ENCODE measurements at places on chromosomes 4 and X.

DNA sequence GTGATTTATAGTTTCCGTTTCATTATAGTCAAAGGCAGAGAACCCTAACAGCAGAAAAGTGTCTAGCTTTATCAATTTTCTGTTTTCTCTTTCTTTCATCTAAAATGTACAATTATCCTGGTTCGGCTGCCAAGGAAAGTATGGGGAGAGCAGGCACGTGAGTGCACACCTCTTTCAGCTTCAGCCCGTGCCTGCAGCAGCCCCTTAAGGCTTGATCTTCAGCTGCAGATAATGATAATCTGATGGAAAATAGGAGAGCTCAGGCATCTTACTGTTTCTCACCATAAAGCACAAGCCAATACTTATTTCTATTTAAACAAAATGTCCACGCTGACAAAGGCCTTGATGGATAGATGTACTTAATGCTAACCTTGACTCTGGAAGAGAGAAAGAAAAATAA lies 334.4 kb downstream of the UNC5C start:
- no peak for DNase-seq

GRCh38 chr4:164753873-164754488 lies at the start of gene SMIM31:
TSS of gene SMIM31 (plus strand) at chr4:164754131. CDS start at chr4:164770444, 16,313 bp downstream.
- no peak for DNase-seq

DNA sequence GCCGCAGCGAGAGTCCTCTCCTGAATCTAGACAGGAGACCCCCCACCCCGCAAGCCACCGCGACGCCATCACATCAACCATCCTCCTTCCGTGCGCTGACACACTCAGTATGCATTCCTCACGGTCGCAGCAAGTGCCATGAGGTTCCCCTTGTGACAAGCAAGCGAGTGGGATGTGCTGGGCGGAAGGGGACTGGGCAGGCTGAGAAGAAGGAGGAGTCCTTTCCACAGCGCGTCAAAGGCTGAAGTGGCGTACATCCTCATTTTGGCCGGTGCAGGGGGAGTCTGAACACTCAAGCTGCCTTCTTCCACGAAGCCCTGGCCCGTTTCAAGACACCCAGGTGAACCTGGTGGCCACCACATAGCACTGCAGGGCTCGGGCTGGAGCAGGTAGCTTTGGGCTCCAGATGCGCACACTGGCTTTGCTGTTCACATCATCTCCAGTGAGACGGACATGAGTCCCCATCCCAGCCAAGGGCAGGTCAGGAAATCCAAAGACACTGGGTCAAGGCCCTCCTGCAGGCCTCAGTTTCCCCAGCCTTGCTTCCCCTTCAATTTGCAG lies 30.4 kb downstream of the CCNQ start:
- no peak for DNase-seq

DNA sequence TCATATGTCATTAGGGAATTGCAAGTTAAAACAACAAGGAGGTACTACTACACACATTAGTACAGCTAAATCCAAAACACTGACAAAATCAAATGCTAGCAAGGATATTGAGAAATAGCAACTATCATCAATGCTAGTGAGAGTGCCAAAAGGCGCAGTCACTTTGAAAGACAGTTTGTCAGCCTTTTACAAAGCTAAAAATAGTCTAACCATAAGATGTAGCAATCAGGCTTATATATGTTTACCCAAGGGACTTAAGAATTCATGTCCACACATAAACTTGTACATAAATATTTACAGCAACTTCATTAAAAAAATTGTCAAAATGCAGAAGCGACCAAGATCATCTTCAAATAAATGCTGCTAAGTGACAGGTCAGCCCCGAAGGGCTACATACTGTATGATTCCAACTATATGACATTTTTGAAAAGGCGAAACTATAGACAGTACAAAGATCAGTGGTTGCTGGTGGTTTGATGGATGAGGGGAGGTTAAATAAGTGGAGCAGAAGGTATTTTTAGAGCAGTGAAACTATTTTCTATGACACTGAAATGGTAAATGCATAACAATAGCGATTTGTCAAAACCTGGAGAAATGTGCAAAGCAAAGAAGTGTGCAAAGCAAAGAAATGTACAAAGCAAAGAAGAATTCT lies 704.8 kb downstream of the ARAP2 start:
- DNase-seq: no peak
